Stimulated activated CD4-positive, alpha-beta T cell treated with anti-CD3 and anti-CD28 coated beads, Interleukin-2, amount 100 ng/mL, for 48 hours (primary cell): ENCODE measurements at places on chromosomes 12 and 14.

DNA sequence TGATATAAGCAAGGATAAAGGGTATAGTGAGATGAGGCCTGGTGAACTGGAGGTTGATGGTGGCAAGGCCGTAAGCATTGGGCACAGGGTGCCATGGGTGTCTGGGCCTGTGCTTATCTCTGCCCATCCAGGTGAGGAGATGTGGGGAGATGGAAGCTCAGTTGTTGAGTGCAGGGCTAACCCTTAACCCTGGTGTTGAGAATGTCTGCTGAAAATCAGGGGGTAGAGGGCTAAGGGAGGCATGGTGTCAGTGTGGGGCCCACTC lies 86.1 kb downstream of the SYNE2 start:
- DNase-seq = no peak

GRCh38 chr12:109580684-109581333 lies 7.2 kb downstream of the MVK start:
- DNase-seq = no peak

DNA sequence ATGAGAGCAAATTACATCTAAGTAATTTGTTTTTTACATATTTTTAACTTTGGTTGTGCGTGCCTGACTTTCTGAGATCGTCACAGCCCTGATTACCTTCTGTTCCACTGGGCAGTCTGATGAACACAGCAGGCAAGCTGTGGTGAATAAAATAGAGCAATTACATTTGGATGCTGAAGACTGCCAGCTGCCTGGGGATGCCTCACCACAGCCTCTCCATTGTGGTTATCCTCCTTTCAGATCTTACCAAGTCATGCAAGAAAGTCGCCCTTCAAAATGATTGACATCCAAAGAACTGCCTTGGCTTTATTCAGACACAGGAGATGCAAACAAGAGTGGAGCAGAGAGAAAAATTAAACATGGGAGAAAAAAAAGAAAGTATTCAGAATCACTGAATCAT lies 456.6 kb upstream of the TMPO start:
- no peak for DNase-seq

DNA sequence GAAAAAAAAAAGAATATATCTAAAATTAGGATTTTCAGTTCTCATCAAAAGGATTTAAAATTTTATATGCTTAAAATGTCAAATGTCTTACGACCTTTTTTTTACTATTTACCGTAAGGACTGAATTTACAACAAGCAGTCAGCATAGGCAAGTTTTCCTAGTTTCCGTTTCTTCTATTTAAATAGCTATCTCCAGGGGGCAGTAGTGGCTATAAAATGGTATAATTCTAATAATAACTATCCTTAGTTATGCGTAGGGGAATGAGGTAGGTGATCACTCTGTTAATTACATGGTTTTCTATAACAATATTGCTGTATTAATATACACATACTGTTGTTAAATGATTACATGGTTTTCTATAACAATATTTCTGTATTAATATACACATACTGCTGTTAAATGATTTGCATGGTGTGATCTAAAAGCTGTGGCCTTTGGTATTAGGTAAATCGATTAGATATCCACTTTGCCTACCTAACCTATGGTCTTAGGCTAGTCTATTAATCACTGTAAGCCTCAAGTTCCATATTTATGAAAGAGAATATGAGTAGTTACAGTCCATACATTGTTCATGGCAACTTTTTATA lies 217.7 kb upstream of the PDZRN4 start:
- DNase-seq = no peak

GRCh38 chr12:109291117-109291516 lies 18.0 kb downstream of the FOXN4 start:
- DNase-seq = no peak
